ENCODE measurements at places on chromosomes 7 and 10.
A peak's percentile ranks its signal among the peaks of the same experiment; 100 is the strongest.

- DNase-seq = no peak
Measured at GRCh38 chr10:103839872-103840739, 15.3 kb downstream of the SH3PXD2A start.

GRCh38 chr7:33998476-33998875, 93.1 kb downstream of the BMPER start:
- no peak for DNase-seq

- no peak for DNase-seq
Measured at GRCh38 chr7:69561266-69561960, 36.9 kb upstream of the AUTS2 start.

DNA sequence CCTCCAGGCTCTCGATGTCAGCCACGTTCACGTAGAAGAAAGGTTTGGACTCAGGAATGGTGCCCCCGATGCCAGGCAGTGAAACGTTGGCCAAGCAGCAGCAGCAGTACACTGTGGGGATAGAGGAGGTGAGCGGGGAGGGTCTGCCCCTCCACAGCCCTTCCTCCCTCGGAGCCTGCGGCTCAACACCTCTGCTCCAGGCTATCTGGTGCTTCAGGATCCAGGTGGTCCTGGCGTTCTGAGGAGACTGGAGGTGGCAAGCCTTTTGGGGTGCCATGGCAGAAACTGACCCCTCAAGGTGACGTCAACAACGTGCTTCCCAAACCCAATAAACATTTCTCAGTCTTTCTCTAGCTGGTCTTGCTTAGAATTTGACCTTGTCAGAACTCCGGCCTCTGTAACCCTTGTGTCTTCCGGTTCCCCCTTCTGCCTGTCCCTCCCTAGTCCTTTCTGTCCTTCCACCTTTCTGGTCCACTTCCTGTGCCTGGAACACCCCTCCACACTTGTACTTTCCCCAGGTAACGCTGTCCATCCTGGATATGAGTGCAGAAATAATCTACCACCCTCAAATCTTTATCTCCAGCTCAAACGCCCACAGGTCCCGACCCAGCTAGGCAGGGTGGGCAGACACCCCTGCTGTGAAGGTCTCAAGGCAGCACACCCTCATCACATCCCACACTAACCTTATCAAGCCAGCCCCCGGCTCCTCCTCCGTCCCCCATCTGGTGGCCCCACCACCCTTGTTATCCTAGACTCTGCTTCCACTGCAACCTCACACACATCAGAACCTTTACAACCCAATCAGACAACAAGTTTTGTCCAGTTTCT, 36.5 kb downstream of the DENND11 start:
- no peak for DNase-seq

DNA sequence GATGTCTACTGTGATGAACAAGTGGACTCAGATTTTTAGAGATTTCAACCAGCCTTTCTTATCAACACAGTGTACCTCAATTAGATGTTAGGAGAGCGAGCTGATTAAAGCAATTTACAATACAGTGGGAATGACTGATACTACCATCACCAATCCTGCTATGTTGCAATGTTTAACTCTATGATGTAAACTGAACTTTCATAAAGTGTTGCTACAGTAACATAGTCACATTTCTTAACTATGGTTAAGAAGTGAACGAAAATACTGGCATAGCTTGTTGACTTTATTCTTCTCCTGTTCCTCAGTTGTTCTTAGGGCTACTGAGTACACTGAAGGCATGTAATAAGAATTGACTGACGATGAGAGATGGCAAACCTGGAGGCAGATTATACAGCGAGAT, 139.8 kb downstream of the MYOF start:
- no peak for DNase-seq

DNA sequence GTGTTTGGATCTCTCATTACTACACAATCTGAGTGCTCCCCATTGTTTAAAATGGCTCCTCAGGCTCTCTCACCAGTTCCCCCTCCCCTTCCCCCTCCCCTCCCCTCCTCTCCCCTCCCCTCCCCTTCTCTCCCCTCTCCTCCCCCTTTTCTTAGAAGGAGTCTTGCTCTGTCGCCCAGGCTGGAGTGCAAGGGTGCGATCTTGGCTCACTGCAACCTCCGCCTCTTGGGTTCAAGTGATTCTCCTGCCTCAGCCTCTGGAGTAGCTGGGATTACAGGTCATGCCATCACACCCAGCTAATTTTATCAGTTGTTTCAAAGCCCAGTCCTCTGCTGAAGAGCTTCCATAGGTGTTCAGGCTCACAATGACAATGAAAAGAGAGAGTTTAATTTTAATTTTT, 3.6 kb upstream of the CCAR1 start:
- DNase-seq = no peak

GRCh38 chr10:80518807-80519360, 18.8 kb upstream of the SH2D4B start:
- peak; percentile 79 for DNase-seq

DNA sequence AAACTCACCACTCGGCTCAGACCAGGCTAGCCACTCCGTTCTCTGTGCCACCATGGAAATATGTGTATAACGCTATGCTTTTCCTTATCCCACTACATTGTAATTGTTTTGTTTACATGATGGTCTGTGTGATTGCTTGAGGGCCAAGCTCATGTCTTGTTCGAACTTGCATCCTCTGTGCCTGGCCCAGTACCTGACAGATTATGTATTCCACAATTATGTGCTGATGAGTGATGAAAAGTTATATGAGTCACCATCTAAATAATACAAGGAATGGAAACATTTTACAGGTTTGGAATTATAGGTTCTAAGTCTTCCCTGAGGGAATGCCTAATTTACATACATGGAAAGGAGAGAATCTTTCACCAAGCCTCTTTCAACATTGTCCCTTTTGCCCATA, 137.4 kb downstream of the C7orf25 start:
- DNase-seq = no peak

- peak; percentile 11 for DNase-seq
Measured at GRCh38 chr7:94579470-94579869, 69.9 kb downstream of the CASD1 start.

DNA sequence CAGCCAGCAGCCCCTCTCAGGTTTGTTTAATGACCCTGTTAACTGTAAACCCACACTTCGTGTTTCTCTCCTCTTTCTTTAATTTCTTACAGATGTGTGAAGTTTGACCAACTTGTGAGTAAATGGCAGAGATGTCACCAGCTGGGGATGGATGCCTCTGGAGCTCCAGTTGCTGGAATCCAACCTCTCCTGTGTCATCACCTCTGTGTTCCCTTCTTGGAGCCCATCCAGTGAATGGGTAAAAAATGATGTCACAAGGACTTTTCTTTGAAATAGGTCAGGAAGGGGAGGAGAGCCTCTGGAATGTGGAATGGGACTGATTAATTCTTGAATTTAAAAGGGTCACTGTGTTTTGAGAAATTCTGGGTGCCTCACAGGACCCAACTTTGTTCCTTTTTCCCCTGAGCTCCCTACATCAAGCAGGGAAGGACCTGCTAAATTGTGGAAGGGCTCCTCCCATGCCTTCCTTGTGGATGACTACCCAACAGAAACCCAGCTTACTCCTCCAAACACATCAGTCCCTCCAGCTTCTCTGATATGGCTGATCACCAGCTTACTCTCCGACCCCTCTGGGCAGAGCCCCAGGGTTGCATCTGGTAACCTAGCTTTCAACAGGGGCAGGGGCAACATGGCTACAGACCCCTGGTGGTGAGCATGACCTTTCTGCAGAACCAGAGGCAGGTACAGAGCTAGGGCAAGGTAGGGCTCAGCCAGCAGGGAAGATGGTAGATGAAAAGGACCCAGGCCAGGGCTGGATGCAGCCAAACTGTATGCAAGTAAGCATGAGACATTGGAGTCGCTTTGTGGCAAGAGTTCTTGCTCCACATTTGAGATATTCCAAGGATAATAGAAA, 67.5 kb downstream of the STRA8 start:
- no peak for DNase-seq

DNA sequence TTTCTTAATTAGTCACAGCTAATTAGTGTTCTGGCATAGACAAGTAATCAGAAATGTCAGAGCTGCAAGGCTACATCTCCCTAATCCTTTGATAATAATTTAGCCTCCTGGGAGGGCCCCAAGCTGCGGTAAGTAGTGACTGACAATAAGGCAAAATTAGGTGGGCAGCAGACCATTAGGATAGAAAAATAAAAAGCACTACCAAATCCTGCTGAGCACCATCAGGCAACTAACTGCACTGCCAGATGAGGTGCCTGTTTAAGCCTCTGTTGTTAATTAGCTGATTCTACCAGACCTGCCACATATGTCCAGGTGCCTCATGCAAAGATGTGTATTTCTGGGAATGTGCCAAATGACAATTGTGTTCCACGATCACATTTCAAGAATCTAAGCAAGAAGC, 32.5 kb upstream of the FEZF1 start:
- no peak for DNase-seq

DNA sequence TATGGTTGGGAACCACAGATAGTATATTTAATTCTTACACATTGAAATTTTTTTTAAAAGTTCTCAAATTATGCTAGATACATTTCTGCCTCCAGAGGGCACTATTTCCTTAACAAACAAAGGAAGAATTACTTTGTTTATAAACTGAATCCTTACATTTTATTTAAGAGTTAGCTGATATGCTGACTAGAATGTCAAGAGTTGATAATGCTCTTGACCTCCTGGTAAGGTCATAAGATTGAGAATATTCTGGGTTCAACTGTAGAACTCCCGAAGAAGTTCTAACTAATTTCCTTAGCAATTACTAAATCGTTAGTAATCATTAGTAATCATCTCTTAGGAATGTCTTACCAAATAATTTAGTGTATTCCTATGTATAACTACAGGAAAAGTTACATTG, 95.3 kb upstream of the CYP26C1 start:
- peak; percentile 83 for DNase-seq

GRCh38 chr10:80588546-80588945, 50.8 kb downstream of the SH2D4B start:
- DNase-seq = no peak

GRCh38 chr10:52741851-52742250, 30.7 kb downstream of the MBL2 start:
- no peak for DNase-seq

DNA sequence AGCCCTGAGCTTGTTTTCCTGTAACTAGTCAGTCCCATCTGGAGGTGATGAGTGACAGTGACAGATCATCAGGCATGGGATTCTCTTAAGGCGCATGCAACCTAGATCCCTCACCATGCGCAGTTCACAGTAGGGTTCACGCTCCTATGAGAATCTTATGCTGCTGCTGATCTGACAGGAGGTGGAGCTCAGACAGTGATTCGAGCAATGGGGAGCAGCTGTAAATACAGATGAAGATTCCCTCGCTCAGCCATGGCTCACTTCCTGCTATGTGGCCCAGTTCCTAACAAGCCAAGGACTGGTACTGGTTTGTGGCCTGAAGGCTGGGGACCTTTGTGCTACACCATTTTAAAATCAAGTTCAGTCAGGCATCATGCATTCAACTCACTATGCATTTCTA, 221.7 kb downstream of the KIAA1217 start:
- DNase-seq = no peak

DNA sequence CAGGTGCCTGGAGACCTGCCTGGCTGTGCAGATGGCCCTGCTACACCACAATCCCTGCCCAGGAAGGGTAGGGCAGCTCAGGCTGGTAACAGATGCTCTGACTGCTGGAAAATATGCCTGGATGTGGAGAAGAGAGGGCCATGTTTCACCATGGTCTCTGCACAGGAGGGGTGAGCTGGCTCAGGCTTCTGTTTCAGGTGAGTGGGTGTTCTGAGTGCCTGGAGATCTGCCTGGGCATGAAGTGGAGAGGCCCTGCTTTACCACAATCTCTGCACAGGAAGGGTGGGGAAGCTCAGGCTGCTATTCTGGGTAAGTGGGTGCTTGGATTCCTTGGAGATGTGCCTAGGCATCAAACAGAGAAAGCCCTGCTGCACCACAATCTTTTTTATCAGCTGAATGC, 350.1 kb downstream of the KIF20B start:
- no peak for DNase-seq

DNA sequence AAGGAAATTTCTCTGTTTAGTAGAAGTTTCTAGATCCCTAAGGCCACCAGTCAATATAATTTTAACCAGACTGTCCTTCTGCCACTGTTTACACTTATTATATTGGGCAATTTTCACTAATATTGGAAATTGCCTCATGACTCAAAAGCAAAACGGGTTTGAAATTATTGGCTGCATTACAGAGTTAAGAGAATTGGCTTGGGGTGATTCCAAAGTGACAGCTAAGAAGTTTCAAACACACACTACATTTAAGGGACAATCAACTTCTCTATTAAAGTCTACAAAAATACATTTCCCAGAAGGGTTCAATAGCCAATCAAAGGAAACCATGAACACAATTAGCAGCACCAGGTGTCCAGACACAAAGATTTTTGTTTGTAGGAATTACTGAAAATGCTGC, 111.9 kb downstream of the NEBL start:
- no peak for DNase-seq

GRCh38 chr10:100303724-100304319, 17.3 kb upstream of the BLOC1S2 start:
- DNase-seq = peak; percentile 77

- DNase-seq = no peak
Measured at GRCh38 chr10:77116904-77117303, 520.7 kb downstream of the KCNMA1 start.

DNA sequence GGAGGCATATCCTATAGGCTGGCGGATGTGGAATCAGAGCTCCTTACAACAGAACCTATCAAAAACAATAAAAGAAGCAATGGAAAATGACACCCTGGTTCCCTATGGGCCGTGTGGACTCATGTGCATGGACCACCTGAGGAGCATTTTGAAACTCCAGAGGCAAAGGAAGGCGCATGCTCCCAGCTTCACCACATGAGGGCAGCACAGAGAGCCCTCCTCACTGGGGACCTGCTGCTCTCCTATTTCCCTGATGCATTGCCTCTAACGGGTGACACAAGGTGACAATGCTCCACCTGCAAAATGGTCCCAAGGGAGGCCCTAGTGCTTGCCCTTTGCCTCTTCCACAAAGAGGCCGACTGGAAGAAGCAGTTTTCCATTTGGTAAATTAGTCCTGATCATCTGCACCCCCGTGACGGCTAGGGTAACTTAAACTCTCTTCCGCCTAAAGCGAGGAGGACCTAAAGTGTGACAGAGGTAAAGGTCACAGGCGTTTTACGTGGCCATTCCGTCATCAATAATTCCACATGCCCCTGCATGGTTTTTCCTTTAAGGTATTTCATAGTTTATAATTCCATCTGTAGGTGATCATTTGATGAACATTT, 67.7 kb downstream of the GPAM start:
- peak; percentile 73 for DNase-seq

GRCh38 chr7:29138588-29138987, 7.7 kb downstream of the CPVL start:
- DNase-seq = no peak

- DNase-seq = no peak
Measured at GRCh38 chr7:101590663-101591435, 38.2 kb downstream of the MYL10 start.

DNA sequence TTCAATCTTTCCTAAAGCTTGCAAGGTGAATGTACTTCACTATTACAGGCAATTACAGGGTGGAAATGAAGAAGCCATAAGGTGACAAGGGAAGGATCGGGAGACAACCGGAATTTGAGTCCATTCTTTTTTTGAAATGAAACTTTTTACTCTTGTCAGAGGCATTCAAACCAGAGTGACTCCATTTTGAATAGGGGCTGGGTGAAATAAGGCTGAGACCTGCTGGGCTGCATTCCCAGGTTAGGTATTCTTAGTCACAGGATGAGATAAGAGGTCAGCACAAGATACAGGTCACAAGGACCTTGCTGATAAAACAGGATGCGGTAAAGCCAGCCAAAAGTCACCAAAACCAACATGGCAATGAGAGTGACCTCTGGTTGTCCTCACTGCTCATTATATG, 363.3 kb downstream of the TYW1 start:
- DNase-seq = peak; percentile 8

All from hematopoietic multipotent progenitor cell treated with erythropoietin and hydrocortisone succinate and interleukin-3 and kit ligand, for 6 days (in vitro differentiated cells).